ENCODE measurements at places on chromosomes 11 and 22. TPM values are rescaled to one million over a fixed set of nuclear protein-coding genes. Genes with fewer than 3 reads are reported as not detected.

The EMID1 gene
- 0.36 TPM for total RNA-seq

DNA sequence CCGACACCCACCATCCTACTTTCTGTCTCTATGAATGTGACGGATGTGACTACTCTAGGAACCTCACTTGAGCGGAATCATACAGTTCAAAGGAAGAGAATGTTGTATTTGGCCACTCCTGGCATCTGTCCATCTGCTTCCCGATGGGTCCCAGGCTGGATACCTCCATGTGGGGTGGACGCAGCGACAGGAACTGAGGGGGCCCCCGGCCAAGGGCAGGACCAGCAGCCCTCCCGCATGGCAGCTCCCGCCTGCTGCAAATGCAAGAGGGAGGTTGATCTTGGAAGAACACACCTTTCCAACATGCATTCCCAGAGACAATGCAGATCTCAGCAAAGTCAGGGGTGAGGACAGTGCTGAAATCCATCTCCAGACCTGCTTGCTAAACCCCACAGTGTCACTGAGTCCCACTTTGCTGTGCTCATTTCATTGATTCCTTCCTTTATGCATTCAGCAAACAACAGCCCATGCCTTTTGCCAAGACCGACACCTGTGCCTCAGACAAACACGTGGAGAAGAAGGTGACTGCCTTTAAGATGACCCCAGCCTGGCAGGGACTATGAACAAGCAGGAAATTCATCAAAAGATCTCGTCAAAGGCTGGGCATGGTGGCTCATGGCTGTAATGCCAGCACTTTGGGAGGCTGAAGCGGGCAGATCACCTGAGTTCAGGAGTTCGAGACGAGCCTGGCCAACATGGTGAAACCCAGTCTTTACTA, 246.2 kb downstream of the CTTN start:
- no peak for DNase-seq

DNA sequence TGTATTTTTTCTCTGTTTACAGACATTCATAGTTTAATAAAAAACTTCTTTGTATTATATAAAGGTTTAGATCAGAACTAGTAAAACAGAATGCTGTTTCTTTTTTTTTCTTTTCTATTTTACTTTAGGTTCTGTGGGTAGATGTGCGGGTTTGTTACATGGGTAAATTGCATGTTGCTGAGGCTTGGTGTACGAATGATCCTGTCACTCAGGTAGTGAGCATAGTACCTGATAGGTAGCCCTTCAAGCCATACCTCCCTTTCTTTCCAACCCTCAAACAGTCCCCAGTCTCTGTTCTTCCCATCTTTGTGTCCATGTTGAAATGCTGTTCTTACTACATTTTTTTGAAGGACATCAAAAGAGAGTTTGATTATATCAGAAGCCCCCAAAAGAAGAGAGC, 3.2 kb downstream of the ATM start:
- no peak for DNase-seq

The DBX1 gene
- total RNA-seq = not detected

DNA sequence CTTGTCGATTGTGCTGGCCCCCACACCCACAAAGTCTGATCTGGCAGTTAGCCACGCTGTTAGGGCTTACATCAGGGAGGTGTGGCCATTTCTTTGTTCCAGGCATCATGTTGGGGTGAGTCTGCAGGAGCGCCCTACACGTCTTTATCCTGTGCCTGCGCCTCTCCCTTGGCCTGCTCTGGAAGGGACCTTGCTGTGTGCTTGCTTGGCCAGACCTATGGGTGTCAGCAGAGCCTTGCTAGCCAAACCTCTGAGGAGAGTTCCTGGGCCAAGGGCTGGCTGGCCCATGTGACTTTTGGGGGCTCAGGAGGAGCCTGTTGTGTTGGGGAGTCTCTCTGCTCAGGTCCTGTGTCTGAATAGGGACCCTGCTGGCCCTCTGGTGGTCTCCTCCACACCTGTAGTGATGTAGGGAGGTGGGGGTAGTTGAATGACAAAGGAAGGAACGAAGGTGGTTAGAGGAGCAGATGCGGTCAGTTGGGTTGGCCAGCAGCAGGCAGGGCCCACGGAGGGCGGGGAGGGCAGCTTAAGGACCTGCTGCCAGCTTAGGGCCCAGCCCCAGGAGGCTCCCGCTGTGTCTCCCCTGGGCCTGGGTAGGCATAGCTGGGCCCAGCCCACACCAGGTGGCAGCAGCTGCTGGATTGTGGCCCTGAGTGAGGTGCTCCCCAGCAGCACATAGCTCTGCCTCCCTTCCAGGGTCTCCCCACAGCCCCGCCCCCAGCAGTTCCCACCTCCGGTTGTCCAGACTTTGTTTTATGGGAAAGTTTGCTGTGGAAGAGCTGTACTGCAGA, 7.9 kb downstream of the PPIL2 start:
- no peak for DNase-seq

- no peak for DNase-seq
Observed at GRCh38 chr22:41672780-41673509, 15.7 kb downstream of the SNU13 start.

DNA sequence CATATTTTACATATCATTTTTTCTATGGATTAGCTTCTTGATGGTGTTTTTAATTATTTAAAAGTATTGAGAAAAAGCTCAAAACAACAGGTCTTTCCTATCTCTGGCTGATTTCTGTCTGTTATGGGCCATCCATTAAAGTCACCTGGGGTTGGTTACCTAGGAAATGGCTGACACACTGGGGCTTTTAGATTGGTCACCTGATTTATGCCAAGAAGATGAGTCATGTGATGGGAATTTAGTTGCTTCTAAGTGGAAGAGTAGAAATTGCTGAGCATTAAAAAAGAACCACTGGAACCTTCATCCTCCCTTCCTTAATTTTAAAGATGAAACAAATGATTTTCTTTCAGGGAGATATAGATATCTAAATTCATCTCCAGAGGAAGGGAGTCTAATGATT, 48.8 kb upstream of the LARGE1 start:
- DNase-seq = no peak

GRCh38 chr11:59767225-59767611, 12.0 kb downstream of the STX3 start:
- DNase-seq = no peak

The F2 gene
- not detected for total RNA-seq

The FXYD6 gene
- total RNA-seq = 11.5 TPM

DNA sequence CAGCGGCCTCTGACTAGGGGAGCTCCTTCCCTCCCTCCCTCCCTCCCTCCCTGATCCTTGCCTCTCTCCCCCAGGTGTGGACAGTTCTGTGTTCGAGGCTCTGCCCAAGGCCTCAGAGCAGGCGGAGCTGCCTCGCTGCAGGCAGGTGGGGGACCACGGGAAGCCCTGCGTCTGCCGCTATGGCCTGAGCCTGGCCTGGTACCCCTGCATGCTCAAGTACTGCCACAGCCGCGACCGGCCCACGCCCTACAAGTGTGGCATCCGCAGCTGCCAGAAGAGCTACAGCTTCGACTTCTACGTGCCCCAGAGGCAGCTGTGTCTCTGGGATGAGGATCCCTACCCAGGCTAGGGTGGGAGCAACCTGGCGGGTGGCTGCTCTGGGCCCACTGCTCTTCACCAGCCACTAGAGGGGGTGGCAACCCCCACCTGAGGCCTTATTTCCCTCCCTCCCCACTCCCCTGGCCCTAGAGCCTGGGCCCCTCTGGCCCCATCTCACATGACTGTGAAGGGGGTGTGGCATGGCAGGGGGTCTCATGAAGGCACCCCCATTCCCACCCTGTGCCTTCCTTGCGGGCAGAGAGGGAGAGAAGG, 11.1 kb upstream of the POU2F3 start:
- DNase-seq = no peak

GRCh38 chr11:86671531-86672006, 847 bp downstream of the ME3 start:
- DNase-seq = peak; percentile 83

The NFRKB gene
- 17.0 TPM for total RNA-seq

DNA sequence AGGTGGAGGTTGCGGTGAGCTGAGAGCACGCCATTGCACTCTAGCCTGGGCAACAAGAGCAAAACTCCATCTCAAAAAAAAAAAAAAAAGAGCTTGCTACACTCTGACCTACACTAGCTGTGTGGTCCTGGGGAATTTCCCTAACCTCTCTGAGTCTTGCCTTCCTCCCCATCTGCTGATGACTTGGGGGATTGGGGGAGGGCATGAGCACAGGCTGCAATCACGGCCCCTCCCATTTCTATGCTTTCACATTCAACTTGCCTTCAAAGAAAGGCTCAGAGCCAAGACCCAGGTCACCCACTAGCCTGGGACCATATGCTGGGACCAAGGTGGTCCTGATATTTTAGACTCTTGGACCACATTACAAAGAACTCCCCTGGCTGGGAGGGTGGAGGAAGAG, 39.8 kb upstream of the TEF start:
- no peak for DNase-seq

DNA sequence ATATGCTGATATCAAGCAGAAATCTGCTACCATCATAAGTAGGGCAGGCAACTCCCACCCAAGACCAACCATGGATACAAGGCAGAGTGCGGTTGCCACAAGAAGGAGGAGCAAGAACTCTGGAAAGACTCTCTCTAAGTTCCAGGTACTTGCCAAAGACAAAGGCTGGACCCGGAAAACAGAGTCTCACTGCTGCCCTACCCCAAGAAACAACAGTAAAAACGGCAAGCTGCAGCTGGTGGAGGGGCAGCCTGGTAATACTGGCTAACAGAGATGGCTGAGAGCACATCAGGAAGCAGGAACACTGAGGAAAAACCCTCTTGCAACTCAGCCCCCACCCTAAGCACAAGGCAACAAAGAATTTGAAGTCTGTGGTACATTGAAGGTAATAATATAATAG, 27.7 kb upstream of the NXPE2 start:
- no peak for DNase-seq

- DNase-seq = peak; percentile 7
Observed at GRCh38 chr22:37186228-37186996, 1.6 kb downstream of the C1QTNF6 start.

DNA sequence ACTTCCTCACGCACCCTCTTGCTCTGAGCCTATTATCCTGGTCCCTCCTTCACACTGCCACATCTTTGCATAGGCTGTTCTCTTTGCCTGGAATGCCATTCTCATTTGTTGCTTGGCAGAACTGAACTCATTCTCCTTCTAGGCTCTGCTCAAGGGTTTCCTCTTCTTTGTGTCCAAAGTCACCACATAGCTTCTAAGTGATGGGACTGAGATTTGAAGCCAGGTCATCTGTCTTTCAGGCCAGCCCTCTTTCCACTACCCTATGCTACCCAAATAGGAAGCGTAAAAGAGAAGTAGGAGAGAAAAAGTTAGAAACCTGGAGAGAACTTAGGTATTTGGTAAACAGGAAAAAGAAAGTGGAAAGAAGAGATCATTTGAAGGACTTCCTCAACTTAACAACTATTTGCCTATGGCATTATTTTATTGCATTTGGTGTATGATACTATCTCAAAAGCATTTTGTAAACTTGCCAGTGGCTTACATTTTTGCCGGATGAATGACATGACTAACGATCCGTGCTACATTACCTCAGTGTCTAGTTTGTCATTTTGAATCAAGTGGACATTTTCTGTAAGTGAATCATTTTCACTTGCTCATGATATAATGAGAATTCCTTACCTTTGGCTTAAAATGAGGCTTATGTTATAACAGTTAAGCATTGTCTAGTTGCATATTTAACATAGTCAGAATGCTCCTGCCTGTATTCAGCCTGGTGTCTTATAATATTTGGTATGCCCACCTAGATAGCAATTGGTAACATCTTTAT, 18.5 kb downstream of the NF2 start:
- no peak for DNase-seq

- no peak for DNase-seq
Observed at GRCh38 chr11:115194802-115195110, 309.5 kb downstream of the CADM1 start.

The SLC5A1 gene
- 0.21 TPM for total RNA-seq

DNA sequence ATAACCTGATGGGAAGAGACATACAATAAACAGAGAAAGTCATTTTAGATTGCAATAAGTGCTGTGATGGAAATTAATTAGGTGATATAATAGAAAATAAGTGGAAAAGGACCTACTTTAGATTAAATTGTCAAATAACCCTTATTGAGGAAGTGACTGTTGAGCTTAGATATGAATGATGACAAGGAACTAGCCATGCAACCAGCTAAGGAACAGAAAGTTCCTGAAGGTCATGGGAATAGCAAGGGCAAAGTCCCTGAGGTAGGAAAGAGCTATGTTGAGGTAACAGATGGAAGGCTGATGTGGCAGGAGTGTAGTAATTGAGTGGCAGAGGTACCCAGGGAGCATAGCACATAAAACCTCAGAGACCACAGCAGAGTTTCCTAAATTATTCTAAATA, 135.2 kb downstream of the WNT11 start:
- no peak for DNase-seq

DNA sequence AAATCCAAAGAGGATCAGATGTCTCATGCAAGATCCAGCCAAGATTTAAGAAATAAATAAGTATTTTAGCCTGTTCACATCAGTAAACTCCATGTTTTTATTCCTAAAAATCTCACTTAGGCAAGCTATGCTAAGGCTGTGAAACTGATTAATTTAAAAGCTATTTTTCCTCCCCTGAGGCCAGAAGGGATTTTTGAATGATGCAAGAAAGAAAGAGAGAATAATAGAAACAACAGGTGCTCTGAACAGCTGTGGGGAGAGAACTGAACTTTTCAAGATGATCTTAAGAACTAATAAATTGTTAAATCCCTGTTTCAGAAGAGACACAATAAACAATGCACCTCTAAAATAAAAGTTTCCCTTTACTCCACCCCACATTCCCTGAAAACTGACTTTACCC, 241.6 kb downstream of the DLG2 start:
- no peak for DNase-seq

The OR11H1 gene
- not detected for total RNA-seq

GRCh38 chr11:125338886-125339811, 156.9 kb downstream of the FEZ1 start:
- DNase-seq = no peak

- DNase-seq = no peak
Observed at GRCh38 chr11:134243913-134244312, 9.2 kb downstream of the THYN1 start.

- DNase-seq = no peak
Observed at GRCh38 chr11:46116007-46116711, 5.1 kb downstream of the PHF21A start.

DNA sequence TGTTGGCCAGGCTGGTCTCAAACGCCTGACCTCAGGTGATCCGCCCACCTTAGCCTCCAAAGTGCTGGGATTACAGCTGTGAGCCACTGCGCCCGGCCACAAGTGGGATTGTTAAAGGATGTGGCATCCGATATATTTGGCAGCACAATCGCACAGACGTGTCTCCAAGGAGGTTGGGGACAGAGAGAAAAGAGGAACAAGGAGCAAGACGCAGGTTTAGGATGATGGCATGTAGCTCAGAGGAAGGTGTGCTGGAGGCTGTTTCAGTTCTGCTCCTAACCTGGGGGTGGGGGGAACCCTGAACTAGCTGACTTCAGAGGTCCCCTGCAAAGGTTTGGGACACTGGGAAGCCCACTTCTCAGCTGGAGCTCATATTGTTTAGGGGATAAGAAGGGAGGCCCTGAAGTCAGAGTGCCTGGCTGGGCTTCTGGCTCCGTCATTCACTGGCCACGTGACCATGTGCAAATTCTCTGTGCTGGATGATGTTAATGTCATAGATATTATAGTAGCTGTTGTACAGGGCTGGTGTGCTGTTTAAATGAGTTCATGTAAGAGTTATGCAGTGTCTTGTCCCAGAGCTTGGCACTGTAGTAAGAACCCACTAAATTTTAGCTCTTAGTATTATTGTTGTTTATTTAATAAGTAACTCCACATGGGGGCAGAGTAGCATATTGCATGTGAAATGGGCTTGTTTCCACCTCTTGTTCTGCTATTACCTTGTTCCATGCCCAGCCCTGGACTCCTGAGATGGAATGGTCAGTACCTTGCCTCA, 129.7 kb downstream of the ST3GAL4 start:
- DNase-seq = peak; percentile 26

GRCh38 chr22:38169116-38169515, 12.5 kb downstream of the PLA2G6 start:
- DNase-seq = no peak

The SNX32 gene
- total RNA-seq = not detected

The LDLRAD3 gene
- total RNA-seq = 5.9 TPM

Measured in psoas muscle (tissue), 8 donors.